ENCODE measurements at places on chromosomes 7 and 10. TPM values are rescaled to one million over a fixed set of nuclear protein-coding genes. Genes with fewer than 3 reads are reported as not detected.

DNA sequence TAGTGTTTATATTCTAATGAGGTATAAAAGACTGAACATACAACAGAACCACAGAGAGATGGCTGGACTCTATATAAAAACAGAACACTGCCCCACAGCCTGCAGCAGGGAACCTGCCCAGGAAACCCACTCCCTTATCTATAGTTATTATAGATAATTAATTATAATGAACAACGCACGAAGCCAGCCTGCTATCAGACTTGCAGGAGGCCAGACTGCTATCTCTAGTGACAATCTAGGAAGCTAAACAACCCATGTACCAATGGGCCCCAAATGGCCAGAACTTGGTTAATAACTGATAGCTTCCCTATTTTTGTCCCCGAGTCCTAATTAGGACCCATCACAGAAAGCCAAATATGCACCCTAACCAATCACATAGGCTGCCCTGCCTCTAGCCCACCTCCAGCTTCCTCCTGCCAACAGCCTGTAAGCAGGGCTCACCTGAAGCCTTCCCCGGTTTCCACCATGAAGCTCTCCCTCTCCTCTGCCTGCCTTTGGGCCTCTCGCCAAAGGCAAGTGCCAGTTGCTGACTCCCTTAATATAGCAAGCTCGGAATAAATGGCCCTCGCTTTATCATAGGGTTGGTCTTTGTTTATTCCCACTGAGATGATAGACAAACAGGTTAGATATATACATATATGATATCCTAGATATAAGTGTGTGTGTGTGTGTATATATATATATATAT is 74.5 kb downstream of the SYPL1 start:
- DNase-seq, result no peak

DNA sequence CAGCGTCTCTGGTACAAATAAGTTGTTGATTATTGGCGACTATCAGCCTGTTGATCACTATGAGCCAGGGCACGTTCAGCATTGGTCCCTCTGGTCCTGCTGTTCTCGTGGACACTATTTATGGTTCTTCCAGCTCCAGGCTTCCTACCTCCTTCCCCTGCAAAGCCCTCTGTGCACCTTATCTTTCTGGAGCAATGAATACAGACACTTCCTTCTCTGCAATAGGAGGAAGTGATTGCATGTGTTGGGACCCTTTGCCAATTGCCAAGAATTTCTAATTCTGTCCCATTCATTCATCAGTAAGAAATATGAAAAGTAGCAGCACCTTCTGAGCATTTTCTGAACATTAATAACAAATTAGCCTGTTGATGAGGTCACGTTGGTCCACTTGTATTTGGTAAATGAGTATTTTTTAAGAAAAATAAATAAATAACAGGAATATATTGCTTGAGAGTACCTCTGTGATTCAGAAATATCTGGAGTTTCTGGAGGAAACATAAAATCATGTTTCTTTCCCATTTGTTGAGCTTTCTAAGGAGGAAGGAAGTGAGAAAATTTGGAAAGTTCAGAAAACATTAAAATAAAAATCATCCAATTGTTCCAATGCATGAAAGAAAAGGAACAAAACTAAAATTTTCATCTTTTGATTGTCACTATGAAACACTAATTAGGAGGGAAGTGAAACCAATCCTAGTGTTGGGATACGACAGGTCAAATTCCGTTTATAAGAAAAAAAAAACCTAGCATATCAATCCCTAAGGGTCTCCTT is 259.1 kb upstream of the KLF6 start:
- DNase-seq, result no peak

GRCh38 chr7:80357530-80357929 is 154.3 kb downstream of the GNAT3 start:
- DNase-seq, result no peak

DNA sequence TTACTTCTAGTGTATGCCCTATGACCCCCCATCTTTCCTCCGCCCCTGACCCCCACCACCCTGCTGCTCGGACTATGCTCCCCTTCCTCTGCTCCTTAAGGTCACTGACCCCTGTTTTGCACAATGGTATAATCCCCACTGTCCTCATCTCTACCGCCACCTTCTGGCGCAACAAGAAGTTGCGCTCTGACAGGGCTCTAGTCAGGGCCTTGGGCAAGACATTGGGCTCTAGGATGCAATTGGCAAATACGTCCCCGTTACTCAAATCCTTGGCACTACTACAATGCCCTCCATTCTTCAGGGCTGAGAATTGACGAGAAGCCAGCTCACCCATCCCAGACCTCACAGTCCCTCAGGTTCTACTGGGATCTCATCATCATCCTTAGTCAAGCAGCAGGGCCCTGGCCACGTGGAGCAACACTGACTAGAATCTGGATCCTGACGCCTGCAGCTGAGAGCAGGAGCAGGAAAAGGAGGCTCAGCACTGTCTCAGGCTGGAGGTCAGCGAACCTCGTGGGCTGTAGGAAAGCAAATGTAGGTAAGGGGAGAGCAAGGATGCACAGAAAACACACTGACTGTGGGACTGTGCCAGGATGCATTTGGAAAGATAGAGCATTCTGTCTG is 10.6 kb downstream of the LRIT2 start:
- no peak for DNase-seq

PIK3AP1 gene
- total RNA-seq, result 12.4 TPM
